Calu3 (cell line): ENCODE measurements at places on chromosomes 5 and 9. TPM values are rescaled to one million over a fixed set of nuclear protein-coding genes. Genes with fewer than 3 reads are reported as not detected.

- no peak for DNase-seq
Observed at GRCh38 chr9:74173284-74173683, 323.9 kb upstream of the RORB start.

- DNase-seq: no peak
Observed at GRCh38 chr5:112303685-112304084, 115.4 kb downstream of the EPB41L4A start.

DNA sequence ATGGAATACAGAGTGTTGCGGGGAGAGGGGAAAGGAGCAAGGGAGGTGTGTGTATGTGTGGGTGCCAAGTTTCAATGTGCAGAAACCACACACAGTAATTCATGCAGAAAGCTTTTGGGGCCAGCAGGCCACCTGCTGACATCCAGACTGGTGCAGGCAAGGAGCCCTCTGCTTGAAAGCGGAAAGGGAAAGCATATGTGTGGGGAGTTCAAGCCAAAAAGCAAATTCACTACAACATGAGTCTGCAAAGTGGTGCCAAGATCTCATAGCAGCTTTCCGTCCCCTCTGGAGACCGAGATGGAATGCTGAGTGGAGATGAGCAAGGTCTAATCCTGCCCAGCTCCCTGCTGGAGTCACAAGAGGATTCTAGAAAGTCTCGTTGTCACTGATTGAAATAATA, 159.7 kb upstream of the VLDLR start:
- DNase-seq: no peak

DNA sequence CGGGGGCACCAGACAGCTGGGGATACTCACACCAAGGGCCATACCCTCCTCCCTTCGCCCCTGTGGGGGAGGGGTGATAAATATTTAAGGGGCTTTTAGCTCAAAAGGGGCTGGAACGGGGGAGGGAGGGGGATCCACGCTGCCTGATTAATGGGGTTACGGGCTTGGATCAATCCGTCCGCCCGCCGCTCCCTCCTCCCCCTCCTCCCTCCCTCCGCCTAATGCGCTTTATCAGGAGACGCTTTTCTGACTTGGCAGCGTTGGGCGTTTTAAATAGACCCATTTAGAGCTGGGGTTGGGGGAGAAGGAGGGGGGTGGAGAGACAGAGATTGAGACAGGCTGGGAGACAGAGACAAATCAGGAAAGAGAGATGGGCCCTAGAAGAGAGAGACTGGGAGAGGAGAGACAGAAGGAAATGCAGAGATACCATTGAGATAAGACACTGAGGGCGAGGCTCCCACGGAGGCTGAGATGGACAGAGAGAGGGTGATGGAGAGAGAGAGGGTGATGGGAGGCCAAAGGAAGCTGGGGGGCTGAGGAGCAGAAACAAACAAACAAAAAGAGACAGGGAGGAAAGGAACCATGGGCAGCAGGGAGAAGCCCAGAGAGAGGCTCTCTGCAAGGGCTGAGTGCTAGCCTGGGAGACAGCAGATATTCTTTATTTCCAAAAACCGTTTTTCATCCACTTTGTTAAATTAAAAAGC, 10.3 kb downstream of the CNTFR start:
- no peak for DNase-seq

- DNase-seq: no peak
Observed at GRCh38 chr9:109156708-109157107, 10.3 kb downstream of the FRRS1L start.

Gene LHX3
- total RNA-seq: not detected in 2 replicates

Gene ACOT12
- total RNA-seq: 0.87 TPM in 1 of 2 replicates, not detected in the other

Gene HSD17B3
- total RNA-seq: 1.2 and 1.5 TPM in 2 replicates
